ENCODE measurements at places on chromosomes 7 and 10.

DNA sequence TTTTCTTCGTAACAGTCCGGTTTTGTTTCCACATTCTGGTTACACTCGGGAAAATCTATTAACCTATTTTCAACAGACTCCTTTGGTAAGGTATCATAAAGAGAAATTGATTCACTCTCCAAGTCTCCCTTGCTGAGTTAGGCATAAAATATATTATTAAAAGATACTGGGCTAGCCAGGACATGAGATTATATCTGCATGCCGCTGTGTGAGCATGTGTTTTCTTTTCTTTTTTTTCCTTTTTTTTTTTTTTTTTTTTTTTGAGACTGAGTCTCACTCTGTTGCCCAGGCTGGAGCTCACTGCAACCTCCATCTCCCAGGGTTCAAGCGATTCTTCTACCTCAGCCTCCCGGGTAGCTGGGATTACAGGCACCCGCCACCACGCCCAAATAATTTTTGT lies 23.0 kb upstream of the SFMBT2 start:
- no peak for DNase-seq

DNA sequence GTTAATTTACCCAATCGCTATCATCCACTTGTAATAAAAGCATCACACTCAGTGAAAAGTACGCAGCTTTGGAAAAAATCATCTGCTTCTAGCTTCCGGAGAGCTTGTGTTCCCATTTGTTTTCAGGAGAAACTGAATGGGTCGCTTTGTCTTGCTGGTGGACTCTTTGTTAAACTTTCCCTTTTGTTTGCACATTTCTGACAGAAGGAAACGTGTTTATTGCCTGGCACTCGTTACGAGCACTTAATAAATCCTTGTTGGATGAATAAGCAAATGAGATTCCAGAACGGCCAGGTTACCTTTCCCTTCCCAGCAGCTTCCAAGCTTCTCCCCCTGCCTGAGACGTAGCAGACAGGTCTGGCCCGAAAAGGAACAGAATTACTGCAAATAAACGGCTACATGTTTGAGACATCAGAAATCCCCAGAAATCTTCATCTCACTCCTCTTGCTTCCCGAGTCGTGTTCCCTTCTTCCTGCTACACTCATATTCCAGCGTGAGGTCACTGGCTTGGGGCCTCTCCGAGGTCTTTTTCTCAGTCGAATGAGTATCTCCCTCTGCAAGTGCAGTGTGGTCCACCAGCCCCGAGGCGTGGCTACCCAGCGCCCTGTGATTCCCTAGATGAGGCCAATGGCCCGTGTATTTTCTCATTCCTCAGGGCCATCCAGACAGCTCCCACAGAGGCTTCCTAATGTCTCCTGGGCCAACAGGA lies 167.2 kb downstream of the FRMD4A start:
- DNase-seq, result no peak

GRCh38 chr7:127287133-127287532 lies 34.4 kb upstream of the GRM8 start:
- no peak for DNase-seq

GRCh38 chr10:7874864-7875263 lies 56.6 kb downstream of the TAF3 start:
- no peak for DNase-seq

All from NCI-H524 (cell line).